Activated naive CD4-positive, alpha-beta T cell treated with anti-CD3 and anti-CD28 coated beads for 36 hours (primary cell): ENCODE measurements at places on chromosomes 2 and 18. TPM values are rescaled to one million over a fixed set of nuclear protein-coding genes. Genes with fewer than 3 reads are reported as not detected.

GRCh38 chr2:238433300-238433915, 6.7 kb downstream of the ASB1 start:
- DNase-seq = no peak

DNA sequence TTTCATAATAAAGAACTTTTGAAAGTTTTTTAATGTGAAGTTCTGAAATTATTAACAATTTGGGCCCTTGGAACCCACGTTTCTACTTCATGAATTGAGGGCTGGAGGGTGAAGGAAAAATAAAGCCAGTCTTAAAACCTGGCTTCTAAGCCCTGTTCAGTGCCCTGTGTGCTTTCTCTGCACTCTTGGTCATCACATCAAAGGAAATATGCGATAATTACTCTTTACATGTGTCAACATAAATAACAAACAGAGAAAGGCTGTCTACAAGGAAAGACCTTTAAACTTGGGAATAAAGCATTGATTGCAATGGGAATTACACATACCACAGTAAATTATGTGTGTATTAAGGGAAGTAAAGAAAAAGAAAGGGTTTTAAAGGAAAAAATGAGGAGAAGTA, 150.7 kb upstream of the KLF7 start:
- no peak for DNase-seq

DNA sequence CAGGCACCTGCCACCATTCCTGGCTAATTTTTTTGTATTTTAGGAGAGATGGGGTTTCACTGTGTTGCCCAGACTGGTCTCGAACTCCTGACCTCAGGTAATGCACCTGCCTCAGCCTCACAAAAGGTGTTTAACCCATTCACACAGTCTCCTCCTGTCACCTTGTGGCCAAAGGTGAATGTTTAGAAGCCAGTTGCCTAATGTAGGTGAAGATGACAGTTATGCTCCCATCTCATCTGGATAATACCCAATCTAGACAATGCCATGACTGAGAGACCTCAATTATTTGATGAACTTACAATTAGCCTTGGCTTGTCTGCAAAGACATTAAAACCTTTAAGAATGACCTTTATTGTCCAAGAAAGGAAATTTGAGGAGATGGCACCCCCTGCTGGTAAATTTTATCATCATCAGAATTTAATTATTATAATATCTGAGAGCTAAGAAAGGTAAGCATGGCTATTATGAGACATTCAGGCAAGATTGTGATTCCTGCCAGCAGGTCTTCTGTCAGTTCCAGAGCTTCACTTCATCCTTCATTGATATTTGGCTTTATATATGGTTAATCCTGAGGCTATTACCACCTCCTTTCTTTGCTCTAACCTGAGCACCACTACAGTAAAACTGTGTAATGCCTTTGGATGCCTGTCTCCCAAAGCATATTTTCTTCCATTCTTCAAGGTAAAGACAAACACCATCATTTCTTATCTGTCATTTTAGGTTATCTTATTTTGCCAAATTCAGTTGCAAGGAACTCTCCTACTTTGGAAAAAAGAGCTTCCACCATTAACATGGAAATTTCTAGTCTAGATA, 117.6 kb downstream of the FAM124B start:
- DNase-seq = peak; percentile 50

GCKR gene
- total RNA-seq = not detected

- no peak for DNase-seq
These were observed 366.9 kb upstream of the SLC14A2 start for GRCh38 chr18:45248240-45248903.
